ENCODE measurements at places on chromosomes 12 and 14. TPM values are rescaled to one million over a fixed set of nuclear protein-coding genes. Genes with fewer than 3 reads are reported as not detected.
A peak's percentile ranks its signal among the peaks of the same experiment; 100 is the strongest.

- DNase-seq = no peak
- peak overlapping the region; percentile 82 for H3K4me3 ChIP-seq
- peaks cover 56% of the 10 kb centered on the region for H3K4me1 ChIP-seq
- H3K27ac ChIP-seq = peak overlapping the region; percentile 94
- no peaks in the 10 kb centered on the region for H3K36me3 ChIP-seq
Observed at GRCh38 chr12:114406984-114407841, 1.3 kb upstream of the TBX5 start.

DNA sequence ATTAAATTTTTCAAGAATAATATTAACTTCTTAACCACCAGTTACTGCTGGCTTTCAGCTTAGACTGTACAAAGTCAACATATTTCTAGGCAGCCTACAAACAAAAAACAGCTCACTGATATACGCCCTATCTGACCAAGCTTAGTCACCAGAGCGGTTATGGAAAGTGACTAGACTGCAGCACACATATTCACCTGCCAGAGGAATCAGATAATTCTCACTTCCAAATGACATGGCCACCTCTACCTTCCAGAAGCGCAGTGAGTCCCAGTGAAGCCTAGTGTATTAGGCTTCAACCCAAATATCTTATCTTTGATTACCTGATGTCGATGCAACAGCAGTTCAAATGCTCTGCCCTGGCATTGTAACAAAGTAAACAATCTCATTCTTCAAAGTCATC is 8.5 kb downstream of the STXBP6 start:
- DNase-seq = no peak
- H3K4me1 ChIP-seq = peaks cover 95% of the 10 kb centered on the region
- H3K27me3 ChIP-seq = no peaks in the 10 kb centered on the region
- H3K27ac ChIP-seq = peak overlapping the region; percentile 16
- no peaks in the 10 kb centered on the region for H3K36me3 ChIP-seq

TSPAN8 gene
- 0.41 TPM for total RNA-seq

KRT83 gene
- total RNA-seq = not detected

DNA sequence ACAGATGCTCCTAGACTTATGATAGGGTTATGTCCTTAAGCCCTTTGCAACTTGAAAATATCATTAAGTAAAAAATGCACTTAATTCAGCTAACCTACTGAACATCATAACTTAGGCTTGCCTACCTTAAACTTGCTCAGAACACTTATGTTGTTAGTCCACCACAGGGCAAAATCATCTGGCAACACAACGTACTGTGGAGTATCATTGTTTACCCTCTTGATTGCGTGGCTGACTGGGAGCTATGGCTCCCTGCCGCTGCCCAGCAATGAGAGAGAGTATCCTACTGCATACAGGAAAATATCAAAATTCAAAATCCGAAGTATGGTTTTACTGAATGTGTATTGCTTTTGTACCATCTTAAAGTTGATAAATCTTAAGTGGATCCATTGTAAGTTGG is 105.5 kb downstream of the SOX5 start:
- H3K4me1 ChIP-seq = no peaks in the 10 kb centered on the region
- H3K36me3 ChIP-seq = no peaks in the 10 kb centered on the region
- no peaks in the 10 kb centered on the region for H3K27me3 ChIP-seq
- no peak overlapping the region for H3K27ac ChIP-seq
- H3K4me3 ChIP-seq = no peak overlapping the region

GRCh38 chr14:98262566-98262965 is 1009.4 kb downstream of the BCL11B start:
- peaks cover 15% of the 10 kb centered on the region for H3K27me3 ChIP-seq
- no peak overlapping the region for H3K4me3 ChIP-seq
- H3K4me1 ChIP-seq = no peaks in the 10 kb centered on the region
- no peak overlapping the region for H3K27ac ChIP-seq
- H3K36me3 ChIP-seq = no peaks in the 10 kb centered on the region
